WTC11 (cell line): ENCODE measurements at places on chromosomes 2 and 18.
A peak's percentile ranks its signal among the peaks of the same experiment; 100 is the strongest.

DNA sequence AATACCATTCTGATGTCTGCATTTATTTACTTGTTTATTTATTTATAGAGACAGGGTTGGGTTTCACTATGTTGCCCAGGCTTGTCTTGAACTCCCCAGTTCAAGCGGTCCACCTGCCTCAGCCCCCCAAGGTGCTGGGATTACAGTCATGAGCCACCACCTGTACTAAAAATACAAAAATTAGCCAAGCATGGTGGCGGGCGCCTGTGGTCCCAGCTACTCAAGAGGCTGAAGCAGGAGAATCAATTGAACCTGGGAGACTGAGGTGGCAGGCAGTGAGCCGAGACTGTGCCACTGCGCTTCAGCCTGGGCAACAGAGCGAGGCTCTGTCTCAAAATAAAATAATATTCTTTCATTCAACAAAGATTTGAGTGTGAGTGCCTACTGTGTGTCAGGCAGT lies 2.0 kb upstream of the ATP8B1 start:
- DNase-seq = no peak

- no peak for DNase-seq
Observed at GRCh38 chr2:97908208-97908676, 87.5 kb downstream of the TMEM131 start.

GRCh38 chr2:176424746-176425145 lies 155.5 kb downstream of the MTX2 start:
- DNase-seq = no peak

GRCh38 chr2:233772153-233772552 lies 6.0 kb upstream of the MROH2A start:
- DNase-seq = no peak

DNA sequence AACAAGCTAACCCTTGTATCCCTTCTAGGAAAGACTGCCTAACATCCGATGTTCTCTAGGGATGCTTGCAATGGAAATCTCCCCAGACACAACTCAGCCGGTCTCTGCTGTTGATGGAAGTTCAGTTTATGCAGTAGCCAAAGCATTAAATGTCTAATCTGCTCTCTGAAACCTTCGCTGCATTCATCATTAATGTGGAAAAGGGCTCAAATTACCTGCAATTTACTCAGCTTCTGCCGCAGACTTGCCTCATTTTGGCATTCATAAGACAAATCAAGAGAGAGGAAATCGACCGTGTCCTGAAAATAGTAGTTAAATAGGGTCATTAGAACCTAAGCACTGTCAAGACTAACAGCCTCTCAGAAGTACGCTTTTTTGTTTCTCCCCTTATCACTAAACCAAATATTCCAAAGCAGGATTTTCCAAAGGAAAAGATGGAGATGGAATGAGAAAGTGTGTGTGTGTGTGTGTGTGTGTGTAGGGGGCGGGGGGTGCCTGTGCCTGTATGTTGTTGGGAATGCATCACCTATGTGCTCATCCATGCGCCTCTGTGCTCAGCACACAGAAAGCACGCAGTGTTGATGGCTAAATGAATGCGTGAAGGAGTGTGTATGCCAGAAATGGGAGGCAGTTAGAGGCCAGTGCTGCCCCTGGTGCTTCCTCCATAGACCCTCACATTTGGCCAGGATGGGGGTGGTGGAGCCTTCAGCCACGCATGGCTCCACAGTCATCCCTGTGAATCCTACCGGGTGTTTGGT lies 7.4 kb downstream of the LCT start:
- DNase-seq = no peak

- no peak for DNase-seq
Observed at GRCh38 chr2:136766073-136766404, 694 bp downstream of the THSD7B start.

DNA sequence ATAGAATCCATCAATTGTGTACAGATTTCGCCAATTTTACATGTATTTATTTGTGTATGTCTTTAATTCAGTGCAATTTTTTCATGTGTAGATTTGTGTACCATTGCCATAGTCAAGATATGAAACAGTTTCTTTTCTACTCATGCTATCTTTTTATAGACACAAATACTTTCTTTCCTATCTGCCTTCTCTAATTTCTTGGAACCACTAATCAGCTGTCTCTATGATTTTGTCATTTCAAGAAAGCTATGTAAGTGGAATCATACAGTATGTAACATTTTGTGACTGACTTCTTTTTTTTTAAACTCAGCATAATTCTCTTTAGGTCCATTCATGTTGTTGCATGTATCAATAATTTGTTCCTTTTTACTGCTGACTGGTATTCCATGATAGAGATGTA lies 33.3 kb downstream of the KIAA1328 start:
- DNase-seq = no peak

GRCh38 chr2:237254911-237255578 lies 158.9 kb downstream of the COL6A3 start:
- DNase-seq = no peak

- no peak for DNase-seq
Observed at GRCh38 chr2:225290757-225291400, 108.6 kb upstream of the NYAP2 start.

DNA sequence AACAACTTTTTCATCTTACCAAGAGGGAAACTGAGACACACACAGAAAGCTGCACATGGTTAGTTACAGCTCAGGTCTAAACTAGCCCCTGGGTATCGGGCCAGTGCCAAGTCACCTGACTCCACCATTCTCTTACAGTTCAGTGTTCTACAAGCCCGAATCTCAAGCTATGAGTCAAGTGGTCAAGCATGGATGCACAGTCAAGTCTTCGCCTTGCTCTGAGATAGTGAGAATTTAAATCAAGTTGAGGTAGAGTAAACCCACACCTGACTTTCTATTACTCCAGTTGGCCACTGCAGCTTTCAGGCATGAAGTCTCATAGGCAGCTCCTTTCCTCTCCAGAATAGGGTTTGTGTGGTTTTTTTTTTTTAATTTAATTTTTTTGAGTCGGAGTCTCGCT lies 34.5 kb upstream of the ARL5A start:
- no peak for DNase-seq

DNA sequence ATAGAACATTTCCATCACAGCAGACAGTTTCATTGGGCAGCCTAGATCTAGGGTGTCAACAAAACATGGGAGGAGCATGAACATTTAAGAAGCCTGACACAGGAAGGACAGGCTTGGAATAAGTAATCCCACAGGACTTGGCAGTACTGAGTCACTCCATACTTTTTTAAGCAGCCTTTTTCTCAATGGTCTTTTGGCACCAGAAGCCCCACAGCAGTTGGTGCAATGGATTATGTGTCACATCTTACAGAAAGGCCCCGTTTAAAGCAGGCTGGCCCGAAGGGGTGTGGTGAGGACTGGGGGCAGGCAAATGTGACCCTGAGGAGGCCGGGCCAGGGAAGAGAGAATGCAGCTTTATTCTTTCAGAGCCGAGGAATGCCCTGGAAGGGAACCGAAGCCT lies 26.6 kb downstream of the SPTBN1 start:
- no peak for DNase-seq

GRCh38 chr2:75113231-75113869 lies 86.0 kb downstream of the TACR1 start:
- no peak for DNase-seq

- DNase-seq = no peak
Observed at GRCh38 chr2:214310319-214310718, 100.5 kb upstream of the VWC2L start.

- peak; percentile 86 for DNase-seq
Observed at GRCh38 chr2:85237849-85238565, 89.8 kb downstream of the TGOLN2 start.

- DNase-seq = no peak
Observed at GRCh38 chr2:203177361-203177760, 61.5 kb upstream of the CYP20A1 start.

DNA sequence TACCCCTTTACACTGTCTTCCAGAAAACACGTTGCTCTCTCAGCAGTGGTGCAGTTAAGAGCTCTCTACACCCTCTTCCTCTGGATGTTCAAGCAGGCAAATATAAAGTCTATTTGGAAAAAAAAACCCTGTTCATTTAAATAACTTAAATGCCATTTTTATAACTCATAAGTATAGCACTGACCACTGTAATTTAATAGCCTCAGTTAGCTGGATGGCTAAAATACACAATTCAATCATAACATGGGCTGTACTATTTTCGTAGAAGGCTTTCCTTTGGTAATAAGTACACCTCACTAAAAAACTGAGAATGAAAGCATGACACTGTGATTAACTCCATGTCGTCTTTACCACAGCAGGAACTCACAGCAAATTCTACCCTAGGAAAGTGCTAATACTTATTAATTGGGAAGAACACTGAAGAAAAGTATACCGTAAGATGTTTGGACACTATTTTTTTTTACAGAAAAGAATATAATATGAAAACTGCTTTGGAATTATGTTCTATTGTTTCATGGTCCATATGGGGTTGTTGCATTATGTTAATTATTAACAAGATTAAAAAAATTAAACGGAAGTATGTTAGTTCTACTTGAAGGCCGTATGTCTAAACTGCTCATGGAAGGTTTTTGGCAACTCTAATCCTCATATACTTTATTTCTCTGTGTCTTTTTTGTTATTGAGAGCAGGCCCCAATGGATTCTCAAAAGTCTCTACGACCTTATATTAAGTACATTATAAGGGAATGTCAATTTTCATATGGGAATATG lies 269.1 kb downstream of the ZNF385B start:
- DNase-seq = no peak

- peak; percentile 85 for DNase-seq
Observed at GRCh38 chr18:24176727-24177416, 38.0 kb downstream of the CABYR start.

- peak; percentile 36 for DNase-seq
Observed at GRCh38 chr2:96241227-96241626, 24.6 kb downstream of the TMEM127 start.

DNA sequence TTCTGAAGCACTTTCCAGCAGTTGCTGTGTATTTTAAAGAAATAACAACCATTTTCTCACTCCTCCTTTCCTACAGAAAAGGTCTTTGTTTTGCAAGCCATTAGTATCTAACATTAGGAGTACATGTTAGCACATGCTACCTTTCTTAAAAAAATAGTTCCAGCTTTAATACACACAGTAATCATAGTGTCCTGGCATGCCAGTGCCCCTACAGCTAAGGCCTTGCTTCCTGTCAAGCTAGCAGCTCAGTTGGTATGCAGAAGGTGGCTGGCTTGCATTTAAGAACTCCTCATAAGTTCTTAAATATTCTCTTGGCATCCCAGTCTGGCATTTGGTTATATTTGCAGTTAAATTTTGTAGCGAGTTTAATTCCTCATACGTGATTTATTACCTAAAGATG lies 141.3 kb upstream of the IL1R2 start:
- no peak for DNase-seq

- DNase-seq = no peak
Observed at GRCh38 chr2:131042148-131042775, 51.0 kb downstream of the FAM168B start.

GRCh38 chr2:200396781-200397242 lies 90.3 kb downstream of the SPATS2L start:
- no peak for DNase-seq

DNA sequence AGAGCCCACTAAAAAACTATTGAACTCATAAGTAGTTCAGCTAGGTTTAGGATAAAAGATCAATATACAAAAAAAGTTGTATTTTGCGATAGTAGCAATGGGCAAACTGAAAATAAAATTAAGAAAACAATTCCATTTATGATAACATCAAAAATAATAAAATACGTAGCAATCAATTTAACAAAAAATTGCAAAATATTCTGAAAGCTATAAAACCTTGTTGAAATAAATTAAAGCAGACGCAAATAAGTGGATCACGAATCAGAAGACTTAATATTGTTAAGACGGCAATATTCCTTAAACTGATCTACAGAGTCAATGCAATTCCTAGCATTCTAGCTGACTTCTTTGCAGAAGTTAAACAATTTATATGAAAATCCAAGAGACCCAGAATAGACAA lies 24.5 kb downstream of the ABCB11 start:
- no peak for DNase-seq

DNA sequence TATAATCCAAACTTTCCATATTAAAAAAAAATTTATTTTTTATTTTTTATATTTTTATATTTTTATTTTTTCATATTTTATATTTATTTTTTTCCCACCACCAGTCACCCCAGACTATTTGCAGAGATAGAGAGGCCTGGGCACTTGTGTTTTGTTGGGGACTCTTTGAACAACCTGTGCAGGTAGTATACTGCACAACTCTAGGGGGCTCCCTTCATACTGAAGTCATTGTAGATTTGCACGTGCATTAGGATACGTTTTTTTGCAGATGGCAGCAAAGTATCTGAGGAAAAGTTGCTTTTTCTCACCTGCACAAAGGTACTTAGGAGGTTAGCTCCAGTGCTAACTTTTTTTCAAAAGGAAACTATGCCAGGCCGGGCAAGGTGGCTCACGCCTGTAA lies 73.9 kb upstream of the TANC1 start:
- no peak for DNase-seq

DNA sequence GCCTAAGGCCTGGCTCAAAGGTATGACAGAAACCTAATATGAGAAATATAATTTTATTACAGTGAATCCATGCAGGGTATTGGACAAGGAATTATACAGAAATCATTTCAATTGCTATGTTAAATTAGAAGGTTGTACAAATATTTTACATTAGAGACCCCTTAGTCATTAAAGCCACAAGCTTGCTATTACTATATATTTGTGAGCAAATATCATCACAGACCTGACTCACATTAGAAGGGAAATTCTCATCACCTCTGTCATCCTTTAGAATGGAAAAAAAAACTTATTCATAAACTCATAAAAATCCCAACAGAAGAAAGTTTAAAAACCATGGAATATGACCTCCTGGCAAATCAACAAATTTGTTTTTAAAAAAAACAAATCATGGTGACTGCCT lies 277.9 kb downstream of the DCC start:
- no peak for DNase-seq

GRCh38 chr2:228613133-228613850 lies 431.8 kb upstream of the SPHKAP start:
- DNase-seq = no peak

DNA sequence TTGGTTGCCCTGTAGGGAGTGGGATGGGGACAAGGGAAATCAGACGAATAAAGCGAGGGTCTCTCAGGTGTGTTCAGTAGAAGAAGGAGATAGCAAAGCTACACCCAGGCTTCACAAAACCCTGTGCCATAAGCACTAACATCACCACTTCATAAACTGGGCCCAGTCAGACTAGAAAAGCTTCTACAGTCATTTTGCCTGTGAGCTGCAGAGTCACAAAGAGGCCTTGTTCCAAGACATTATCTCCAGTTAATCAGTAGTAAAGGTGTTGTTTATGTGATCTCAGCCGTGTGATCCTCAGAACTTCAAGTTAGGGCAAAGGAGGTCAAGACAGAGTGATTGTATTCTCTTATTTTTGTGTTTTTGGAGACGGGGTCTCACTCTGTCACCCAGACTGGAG lies 148.0 kb downstream of the GALR1 start:
- DNase-seq = no peak

DNA sequence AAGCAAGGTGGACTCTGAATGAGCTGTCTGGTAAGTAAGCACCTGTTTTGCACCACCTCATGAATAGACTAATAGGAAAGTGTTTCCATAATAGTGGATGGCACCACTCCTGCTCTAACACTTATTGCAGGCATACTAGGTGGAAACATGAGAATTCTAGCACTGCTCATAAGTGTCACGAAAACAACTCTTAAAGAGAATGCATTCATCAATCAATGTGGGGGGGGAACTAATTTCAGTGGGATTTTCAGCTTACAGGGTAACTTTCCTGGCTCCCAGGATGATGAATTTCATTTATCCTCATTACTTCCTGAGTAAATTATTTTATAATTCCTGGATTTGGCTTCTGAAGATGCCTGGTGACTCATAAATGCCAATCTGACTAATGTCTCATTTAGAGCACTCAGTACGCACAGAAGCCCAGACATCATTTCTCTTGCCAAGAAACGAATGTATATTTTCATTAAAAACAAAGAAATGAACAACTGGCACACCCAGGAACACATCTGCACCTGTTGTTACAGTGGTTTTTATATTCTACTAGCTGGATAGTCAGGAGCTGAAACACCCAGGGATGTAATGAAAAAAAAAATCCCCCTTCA lies 129.6 kb downstream of the PID1 start:
- DNase-seq = no peak
